ENCODE measurements at places on chromosomes 4 and X.

GRCh38 chrX:108415146-108415545 lies 23.1 kb downstream of the COL4A6 start:
- no peak for DNase-seq

DNA sequence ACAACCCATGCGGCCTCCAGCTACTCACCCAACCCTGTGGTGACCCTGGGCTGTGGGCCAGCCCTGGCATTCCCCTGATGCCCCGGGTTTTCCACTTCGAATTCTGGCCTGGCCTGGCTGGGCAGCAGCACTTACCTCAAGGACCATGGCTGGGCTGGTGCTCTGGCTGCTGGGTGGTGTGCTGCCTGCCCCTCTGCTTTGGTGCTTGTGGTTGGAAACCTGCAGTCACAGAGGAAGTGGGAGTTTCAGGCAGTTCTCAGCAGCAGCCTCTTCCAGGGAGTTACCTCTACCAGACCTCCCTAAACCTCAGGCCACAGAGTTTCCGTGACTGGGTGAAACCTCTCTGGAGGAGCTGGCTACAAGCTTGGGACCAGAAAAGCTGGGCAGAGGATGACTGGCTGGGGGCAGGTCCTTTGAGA lies at the start of gene CXCR3:
Gene CXCR3 (minus strand): TSS at position 209 of the 419 bp plus-strand sequence. CDS start 62 bp downstream, at position 147.
- no peak for DNase-seq

DNA sequence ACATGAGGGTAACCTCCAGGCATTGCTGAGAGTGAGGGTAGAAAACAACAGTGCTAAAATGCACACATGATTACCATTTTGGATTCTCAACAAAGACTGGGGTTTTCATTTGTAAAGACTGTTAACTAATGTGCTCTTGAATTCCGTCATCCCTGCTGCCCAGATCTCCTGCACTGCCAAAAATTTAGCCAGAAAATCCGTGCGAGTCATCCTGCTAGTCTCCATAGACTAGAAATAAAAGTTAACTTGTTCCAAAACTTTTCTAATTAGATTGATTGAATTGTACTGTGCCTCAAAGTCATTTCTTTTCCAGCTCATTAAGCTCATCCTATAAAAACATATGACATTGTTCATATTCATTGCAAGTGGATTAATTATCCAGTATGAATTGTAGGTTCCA lies 99.8 kb downstream of the ARSF start:
- DNase-seq, result no peak

- DNase-seq, result no peak
Observed at GRCh38 chr4:26361297-26361696, 40.5 kb downstream of the RBPJ start.

DNA sequence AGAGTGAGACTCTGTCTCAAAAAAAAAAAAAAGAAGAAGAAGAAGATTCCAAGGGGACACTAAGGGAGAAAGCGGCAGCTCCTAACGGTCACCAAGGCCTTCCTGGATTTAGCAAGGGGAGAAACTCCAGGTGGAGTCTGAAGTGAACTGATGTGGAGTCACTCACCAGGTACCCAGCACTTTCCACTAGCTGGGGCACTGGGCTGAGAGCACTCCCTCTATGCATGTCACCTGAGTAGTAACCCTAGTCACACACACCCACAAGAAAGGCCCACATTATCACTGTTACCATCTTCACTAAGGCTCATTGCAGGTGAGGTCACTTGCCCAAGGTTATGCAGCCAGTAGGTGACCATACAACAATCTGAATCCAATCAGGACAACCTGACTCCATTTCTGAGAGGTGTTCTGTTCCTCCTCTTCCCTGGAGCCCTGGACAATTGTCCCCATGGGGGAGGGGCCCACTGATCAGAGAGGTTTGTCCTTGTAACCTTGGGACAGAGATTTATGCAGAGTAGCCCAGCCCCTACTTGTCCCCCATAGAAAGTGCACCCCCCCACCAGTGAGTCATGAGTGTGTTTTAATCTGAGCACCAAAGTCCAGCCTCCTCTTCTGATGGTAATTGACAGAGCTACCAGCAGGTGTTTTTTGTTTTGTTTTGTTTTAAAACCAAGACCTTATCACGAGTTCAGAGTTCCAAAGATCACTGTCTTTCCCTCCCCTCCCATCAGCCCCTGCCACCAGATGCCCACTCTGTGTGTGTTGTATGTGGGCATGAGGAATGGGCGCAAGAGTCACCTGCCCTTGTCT lies 5.9 kb upstream of the SASH3 start:
- no peak for DNase-seq

- no peak for DNase-seq
Observed at GRCh38 chr4:188428935-188429334, 289.7 kb downstream of the TRIML1 start.
